NCI-H748 treated with DMSO at 0.1 percent for 48 hours (cell line): ENCODE measurements at places on chromosomes 1 and 21.

DNA sequence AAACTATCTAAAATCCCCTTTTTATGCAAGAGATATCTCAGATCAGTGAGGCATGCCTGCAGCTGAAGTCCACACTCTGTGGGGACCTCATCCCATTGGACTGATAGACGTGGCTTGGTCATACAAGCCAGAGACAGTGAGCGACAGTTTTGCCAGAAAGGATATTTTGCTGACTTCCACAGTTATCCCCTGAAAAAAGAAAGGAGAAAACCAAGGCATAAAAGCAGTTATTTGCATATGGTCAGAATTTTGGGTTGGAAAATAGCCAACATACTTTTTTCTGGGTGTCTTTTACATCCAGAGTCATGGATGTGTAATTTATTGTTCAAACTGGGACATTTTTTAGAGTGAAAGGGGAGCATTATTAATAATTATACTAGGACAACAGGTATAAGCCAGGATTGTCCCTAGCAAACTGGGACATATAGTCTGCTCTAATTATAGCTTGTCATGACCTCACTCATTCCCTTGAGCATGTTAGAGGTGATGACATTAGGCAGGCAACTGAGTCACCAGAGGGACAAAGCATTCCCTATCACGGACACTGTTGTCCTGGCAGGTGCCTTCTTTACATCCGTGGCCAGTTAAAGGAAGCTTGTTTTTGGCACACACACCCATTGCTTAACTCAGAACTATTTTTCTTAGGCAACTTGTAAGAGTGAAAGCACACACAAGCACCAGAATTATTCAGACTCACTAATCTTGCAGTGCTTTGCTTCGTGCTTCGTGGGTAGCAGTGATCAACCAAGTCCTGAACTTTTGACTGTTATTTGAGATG lies 65.5 kb downstream of the PRRX1 start:
- DNase-seq, result no peak

DNA sequence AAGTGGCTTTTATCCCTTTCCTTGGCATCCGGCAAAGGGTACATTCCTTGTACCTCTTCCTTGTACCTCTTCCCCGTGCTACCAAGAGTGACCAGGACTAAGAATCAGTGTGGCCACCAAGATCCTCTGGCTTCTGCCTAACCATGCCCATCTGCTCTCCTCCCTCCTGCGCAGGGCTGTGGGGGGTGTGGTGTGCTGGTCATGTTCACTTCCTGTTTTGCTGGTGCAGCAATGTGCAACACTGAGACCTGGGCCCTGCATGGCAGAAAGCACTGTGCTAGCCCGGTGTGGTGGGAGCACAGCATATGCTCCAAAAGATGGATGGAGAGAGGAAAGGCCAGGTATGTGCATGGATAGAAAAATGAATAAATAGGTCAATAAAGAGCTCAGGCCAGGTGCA lies 33.3 kb upstream of the TENT5C start:
- DNase-seq, result no peak

- no peak for DNase-seq
These were observed 35.3 kb downstream of the OPTC start for GRCh38 chr1:203528976-203529835.

GRCh38 chr1:234609691-234610042 lies 311 bp downstream of the IRF2BP2 start:
- DNase-seq, result no peak

GRCh38 chr1:204260601-204261197 lies 46.9 kb upstream of the GOLT1A start:
- DNase-seq, result no peak

GRCh38 chr1:121417325-121417923 lies 232.6 kb downstream of the SRGAP2C start:
- DNase-seq, result no peak

DNA sequence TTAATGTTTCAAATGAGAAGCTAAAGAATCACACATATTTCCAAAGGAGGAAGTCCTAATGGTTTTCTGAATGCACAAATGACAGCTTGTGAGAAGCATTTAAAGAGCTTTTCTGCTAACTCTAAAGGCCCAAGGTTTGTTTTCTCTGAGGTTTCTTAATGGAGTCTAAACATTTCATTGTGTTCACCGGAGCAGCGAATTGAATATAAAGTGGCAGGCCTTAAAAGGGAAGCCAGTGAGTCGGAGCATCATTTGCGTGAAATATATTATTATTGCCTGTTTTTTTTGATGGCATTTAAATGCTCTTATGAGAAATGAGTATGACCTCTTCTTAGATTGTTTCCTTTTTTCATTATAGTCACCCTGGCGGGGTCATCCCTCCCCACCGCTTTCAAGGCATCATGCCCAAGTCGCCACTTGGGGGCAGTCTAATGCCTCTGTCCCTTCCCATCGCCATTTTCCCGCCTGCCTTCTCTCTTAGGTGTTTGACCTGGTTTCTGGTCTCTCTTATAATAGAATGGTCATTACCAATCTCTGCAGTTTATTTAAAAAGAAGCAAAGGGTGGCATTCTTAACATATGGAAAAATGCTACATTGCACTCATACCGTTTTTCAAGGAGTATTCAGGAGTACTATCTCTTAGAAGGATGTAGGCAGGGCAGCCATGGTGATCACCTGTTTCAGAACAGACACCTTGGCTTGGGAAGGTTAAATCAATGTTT lies 25.3 kb upstream of the OVAAL start:
- DNase-seq, result peak; percentile 53

DNA sequence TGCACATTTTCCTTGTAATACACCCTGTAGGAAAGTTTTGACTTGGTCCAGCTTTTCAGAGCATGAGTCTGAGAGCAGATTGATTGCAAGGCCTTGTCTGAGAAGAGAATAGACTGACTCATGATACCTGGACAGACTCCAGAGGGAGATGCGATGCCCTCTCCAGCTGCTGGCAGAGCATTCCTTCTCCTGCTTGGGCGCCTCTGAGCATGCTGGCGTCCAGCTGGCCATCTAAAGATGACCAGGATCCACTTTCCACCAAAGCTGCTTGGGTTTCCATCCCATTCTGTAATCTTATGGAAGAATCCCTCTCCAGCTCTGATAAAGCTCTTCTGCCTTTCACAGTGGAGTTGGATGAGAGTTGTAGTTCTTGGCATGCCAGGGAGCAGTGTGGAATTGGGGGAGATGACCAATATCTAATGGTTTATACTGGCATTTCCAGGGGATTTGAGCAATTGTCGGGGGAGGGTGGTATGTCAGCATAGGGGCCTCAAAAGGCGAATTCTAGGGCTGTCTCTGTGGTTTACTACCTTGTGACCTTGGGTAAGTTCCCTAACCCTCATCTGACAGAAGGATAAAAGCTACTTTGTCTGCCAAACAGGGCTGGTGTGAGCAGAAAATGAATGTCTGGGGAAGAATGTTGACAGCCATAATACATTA lies 19.5 kb downstream of the SZRD1 start:
- DNase-seq, result no peak

- no peak for DNase-seq
These were observed 889 bp upstream of the SCYL3 start for GRCh38 chr1:169894424-169895145.

DNA sequence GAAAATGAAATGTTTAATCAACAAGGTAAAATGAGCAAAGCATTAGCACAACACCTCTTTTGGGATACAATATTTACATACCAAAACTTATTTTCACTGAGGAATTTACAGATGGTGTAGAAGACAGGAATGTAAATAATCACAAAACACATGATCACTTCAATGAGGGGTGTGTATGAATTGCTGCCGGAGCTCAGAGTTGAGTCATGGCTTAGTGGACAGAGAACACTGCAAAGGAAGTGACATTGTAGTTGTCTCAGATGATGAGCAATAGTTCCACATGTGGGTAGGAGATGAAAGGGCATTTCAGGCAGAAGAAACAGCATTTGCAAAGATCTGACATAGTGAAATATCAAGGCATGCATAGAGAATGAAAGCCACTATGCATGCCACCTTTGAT lies 5.6 kb upstream of the KPRP start:
- no peak for DNase-seq

DNA sequence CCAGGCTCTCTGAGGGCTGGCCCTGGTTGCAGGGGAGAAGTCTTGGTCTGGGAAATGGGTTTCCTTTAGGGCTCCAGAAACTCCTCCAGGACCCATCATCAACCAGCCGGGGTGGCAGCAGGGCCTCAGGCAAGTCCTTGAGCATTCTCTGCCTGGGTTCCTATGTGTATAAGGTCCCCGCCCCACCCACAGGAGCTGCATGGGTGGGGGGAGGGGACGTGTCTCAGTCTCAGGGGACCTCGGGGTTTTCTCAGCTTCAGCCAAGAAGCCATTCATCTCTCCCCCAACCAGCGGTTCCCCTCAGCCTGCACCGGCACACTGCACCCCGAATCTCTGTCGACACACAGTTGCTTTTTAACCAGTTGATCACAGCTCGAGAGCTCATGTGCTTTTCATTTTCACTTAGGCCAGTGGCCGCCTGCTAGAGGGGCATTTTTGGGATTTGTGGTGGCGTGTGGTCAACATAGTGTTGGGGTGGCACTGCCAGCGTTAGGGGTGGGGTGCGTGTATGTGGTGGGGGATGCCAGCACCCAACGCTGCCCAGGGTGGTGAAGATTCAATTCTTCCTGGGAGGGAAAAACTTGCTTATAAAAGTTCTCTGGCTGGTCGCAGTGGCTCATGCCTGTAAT lies 6.5 kb downstream of the RUNX3 start:
- DNase-seq, result no peak

DNA sequence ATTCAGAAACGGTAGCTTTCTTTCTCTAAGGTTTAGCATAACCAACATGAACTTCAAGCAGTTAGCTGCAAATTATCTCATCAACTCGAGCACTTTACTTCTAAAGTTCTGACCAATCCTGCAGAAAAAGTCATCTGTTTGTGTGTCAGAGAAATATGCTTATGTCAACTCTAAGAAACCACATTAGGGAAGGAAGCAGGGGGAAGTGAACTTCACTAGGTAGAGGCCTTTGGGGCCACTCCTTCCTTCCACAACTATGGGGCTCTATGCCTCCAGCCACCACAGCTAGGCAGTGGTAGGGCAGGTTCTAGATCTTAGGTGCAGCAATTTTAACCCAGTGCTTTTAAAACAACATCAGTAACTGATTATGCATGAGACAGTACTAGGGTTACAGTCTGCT lies 375.9 kb downstream of the DSCAM start:
- DNase-seq, result no peak

DNA sequence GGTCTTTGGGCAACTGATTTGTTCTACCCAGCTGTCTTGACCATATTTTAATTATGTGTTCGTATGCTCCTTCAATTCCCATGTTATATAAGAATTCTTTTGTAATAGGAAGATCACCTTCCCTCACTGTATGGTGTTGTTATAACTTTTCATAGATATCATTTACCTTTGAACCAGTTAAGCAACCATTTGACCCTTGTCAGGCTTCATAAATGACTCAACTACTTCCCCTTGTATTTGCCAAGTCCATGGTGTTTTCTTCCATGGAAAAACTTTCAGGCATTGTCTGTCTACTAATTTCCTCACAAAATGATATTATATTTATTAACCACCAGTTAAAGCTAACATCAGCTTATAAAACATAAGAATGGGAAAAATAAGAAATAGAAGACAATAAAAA lies 5.1 kb downstream of the BPNT1 start:
- DNase-seq, result no peak

DNA sequence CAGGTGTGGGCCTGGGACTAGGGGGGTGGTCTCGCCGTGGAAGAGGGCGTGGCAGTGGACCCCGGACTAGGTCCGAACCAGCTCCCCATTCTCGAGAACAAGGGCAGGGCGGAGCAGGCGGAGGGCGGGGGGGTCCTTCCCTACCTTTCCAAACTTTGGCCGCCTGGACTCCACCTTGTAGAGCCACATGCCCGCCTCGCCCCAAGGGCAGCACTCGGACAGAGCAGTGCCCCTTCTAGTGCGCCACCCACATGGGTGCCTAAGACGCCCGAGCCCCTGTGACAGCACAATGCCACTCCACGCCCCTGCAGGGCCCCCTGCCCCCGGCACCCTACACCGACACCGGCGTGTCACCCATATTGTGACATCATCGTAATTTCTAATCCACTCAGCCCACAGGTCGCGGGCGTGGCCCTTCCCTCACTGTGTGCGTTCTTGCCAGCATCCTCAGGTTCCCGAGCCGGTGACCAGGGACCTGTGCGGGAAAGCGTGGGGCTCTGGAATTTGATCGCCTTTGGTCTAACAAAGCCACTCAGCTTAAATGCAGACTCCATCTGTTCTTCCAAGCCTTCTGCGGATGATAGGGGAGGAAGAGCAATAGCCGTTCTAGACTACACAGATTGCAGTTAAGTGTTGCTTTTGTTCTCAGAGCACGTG lies 553 bp upstream of the STMN1 start:
- peak; percentile 21 for DNase-seq

- DNase-seq, result no peak
These were observed 6.9 kb downstream of the NECTIN4 start for GRCh38 chr1:161082483-161082882.

DNA sequence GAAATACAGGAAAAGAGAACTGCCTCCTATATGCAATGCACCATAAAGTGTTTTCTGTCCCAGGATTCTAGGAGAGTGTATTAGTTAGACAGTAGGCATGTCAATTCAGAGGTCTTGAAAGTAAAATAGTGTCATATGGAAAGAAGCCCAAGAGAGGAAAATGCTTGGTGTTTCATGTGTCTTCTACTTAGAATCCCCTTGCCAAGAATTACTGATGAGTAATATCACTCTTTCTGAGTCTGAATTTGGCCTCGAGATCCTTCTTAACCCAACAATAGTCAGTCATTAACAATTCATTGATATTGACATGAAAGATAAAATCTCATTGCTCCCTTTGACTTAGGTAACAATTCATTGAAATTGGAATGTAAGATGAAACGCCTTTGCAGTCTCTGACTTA lies 972.2 kb downstream of the TTLL7 start:
- no peak for DNase-seq

GRCh38 chr1:161274874-161275273 lies 16.3 kb downstream of the PCP4L1 start:
- no peak for DNase-seq

DNA sequence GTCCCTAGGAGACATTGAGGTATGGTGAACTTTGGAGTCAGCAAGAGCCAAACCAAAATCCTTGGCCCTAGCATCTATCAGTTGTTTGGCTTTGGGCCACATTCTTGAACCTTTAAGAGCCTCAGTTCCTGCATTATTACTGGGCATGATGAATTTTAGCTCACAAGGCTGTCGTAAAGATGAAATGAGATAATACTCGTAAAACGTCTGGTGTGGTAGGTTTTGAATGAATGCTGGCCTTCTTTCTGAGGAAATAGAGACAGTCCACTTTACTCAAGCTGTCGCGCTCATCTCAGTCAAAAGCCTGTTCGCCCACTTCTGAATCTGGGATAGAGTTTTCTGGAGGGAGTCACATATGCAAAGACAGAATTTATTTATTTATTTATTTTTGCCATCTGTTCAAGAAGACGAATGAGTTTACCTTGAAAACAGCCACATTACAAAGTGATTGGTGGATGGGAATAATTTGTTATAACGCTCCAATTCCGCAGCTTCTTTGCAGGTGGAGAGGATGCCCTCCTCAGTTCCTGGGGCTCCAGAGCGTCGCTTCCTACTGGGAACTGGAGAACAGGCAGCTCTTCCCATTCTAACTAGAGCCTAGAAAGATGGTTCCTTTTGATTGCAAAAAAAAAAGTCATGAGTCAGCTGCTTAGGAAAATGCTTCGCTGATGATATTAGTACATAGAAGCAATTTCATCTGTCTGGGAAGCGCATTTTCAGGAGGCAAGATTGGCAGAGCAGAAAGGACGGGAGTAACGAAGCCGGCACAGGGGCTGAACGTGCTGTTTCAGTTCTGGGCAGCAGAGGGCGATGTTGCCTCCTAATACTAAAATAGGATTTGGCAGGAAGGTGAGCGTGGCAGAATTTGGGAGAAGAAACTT lies 49.9 kb upstream of the CYP2J2 start:
- DNase-seq, result peak; percentile 66
